Nasal cavity respiratory epithelium epithelial cell of viscerocranial mucosa (primary cell): ENCODE measurements at places on chromosomes 6 and 20. TPM values are rescaled to one million over a fixed set of nuclear protein-coding genes. Genes with fewer than 3 reads are reported as not detected.

The TOX2 gene
- under 0.01 and 0.28 TPM in 2 replicates for total RNA-seq

The VIP gene
- total RNA-seq = under 0.01 and 0.14 TPM in 2 replicates

The ZSWIM1 gene
- total RNA-seq = 3.8 and 5.2 TPM in 2 replicates

The ZFP57 gene
- total RNA-seq = under 0.01 and 4.2 TPM in 2 replicates

The PLN gene
- not detected in 2 replicates for total RNA-seq
